ENCODE measurements at places on chromosomes 6 and 20.

DNA sequence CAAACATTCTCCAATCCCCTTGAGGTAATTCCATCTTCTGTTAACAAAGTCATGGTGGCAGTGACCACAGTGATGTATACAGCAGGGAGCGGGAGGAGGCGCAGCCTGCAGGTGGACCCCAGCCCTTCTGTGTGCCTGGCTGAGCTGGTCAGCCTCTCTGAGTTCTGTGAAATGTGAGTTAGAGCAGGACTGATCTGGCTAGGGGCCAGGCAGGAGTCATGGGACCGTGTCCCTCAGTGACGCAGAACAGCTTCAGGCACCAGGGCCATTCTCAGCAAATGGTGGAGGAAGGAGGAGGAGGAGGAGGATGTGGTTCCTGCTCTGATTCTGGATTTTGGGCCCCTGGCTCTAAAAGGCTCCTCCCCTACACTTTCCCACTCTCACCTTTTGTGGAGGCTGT is 6.9 kb downstream of the PHACTR3 start:
- DNase-seq: no peak

GRCh38 chr20:35525639-35526038 is 3.8 kb downstream of the C20orf173 start:
- DNase-seq: no peak

GRCh38 chr6:119716668-119717270 is 367.2 kb upstream of the MAN1A1 start:
- DNase-seq: no peak

GRCh38 chr6:93319304-93319703 is 100.1 kb downstream of the EPHA7 start:
- no peak for DNase-seq

DNA sequence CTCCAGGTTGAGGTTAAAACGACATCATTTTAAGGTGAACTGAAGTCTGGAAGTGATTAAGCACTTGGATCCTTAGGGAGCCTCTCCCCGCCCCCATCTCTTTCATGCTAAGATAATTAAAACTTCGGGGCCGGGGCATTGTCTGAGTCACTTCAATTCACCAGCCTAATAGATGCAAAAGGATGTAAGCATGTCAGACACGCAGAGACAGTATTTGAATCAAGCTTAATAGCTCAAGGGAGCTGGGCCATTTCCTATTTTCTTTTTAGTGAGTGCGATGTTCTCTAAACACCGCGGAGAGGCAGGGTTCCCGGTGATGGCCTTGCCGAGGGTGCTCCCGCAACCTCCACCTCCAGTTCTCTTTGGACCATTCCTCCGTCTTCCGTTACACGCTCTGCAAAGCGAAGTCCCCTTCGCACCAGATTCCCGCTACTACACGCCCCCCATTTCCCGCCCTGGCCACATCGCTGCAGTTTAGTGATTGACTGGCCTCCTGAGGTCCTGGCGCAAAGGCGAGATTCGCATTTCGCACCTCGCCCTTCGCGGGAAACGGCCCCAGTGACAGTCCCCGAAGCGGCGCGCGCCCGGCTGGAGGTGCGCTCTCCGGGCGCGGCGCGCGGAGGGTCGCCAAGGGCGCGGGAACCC is 516 bp upstream of the IRF4 start:
- peak; percentile 46 for DNase-seq

GRCh38 chr6:169452117-169452868 is 198.6 kb upstream of the THBS2 start:
- no peak for DNase-seq

DNA sequence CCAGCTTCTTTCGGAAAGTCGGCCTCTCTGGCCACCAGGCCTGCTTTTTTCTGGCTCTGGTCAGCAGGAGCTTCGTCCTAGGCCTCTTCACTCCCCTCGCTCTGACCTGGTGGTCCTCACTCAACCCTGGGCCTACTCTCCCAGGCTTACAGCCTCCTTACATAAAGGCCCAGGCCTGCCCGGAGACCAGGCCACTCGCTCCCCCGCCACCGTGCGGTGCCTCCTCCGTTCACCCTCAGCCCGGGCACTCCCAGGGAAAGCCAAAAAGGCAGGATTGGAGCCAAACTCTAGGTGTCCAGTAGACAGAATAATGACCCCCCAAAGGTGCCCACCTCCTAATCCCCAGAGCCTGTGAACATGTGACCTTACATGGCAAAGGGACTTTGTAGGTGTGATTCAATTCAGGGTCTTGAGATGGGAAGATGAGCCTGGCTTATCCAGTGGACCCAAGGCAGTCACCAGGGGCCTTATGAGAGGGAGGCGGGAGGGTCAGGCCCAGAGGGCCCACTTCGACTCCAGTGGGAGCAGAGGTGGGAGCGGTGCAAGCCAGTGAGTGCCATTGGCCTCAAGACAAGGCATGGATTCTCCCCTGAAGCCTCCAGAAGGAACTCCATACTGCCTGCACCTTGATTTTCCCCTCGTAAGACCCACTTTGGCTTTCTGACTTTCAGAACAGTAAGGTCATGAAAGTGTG is 118.6 kb upstream of the PTPN1 start:
- DNase-seq: no peak

GRCh38 chr6:87558446-87558845 is 31.3 kb downstream of the RARS2 start:
- DNase-seq: no peak
